ENCODE measurements at places on chromosomes 13 and 19.

DNA sequence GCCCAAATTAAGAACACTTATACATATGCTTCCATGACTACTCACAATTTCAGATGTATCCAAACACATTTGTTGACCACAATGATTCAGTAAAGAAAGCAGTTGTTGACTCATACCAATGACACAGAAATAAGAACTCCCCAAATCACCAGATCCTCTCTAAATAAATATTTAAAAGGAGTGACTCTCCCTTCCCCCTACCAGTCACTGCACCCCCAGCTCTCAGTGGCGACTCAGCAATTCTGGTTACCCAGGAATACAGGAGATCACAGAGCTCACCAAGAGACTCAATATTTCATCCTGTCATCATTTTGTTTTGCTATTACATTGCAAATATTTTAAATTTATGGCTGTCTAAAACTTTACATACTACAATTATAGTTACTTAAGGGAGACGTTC lies 131.5 kb downstream of the RGCC start:
- no peak for DNase-seq

DNA sequence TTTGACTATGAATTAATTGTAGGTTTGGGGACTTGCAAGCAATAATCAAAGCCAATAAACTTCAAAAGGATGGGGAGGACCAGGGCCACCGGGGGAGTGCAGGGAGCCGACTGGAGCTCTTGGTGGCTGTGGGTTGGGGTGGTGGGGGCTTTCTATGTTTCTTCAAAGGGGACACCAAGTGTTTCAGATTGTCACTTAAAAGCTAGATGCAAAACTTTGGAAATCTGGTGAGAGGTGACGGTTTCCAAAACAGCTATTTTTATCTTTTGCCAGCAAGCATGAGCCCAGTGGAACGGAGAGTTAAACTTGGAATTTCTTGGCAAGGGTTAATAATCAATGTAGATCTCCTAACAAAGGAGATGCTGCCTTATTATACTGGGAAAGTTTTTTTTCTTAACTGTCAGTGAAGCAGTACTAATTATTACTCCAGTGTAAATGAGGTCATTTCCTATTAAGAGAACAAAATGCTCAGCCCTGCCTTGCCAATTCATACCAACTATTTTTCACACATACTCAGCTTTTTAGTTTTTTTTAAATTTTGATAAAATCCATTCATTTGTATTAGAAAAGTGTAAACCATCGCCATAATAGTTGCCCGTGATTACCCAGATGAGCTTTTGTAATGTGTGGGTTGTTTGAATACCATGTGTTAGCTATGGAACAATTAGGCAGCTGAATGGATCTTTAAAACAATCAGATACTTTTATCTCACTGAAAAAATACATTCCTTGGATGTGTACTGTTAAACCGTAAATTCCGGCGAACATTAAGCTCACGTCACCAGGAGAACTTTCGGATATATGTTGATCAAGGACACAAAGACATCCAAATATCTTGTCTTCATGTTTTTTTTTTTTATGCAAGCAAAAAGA lies 95.9 kb upstream of the ZNF536 start:
- no peak for DNase-seq

GRCh38 chr13:37645181-37645740 lies 46.7 kb upstream of the POSTN start:
- DNase-seq: no peak

DNA sequence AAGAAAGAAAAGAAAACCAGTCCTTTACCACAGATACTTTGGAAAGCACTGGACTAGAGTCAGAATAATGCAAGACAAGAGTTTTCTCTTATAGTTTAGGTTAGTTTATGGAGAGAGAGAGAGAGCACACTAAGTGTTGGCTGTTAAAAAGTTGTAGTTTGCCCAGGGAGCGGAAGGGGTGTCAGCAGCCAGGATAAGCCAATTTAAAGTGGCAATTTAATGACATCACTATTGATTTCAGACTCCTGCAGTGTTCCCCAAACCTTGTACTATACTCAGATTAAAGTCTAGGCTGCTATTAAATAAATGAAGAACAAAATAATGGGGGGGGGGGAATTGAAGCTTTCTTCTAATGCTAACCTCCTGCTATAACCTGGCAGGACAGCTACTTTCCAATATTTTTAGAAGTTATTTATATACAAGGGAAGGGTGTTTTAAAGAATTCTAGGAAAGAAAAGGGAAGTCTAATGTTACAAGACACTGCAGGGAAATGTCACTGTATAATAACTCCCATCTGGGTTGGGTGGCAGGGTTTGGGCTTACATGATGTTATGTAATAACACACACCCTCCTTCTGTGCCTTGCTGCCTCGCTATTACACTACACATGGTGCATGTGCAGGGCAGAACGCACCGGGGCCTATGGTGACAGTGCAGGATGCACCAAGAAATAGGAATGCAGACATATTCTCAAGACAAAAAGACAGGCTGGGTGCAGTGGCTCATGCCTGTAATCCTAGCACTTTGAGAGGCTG lies 19.9 kb downstream of the TPT1 start:
- DNase-seq: no peak

- no peak for DNase-seq
Observed at GRCh38 chr19:12730064-12730463, 4.4 kb downstream of the TRIR start.

GRCh38 chr19:45457776-45458175 lies 10.0 kb upstream of the FOSB start:
- no peak for DNase-seq

- DNase-seq: no peak
Observed at GRCh38 chr13:21885714-21886224, 214.9 kb downstream of the FGF9 start.

DNA sequence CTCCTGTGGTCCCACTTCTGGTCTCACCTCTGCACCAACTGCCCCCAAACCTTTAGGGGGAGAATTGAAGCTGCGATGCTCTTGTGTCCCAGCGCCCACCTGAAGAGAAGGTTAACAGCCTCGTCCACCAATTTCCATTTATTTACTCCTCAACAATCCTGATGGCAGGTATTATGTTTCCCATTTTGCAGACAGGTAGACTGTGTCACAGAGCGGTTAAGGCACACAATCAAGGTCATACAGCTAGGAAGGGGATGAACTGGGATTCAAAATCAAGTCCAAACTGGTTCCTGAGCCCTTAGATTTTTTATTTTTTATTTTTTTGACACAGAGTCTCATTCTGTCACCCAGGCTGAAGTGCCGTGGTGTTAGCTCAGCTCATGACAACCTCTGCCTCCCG lies 6.2 kb downstream of the DNASE2 start:
- DNase-seq: no peak

DNA sequence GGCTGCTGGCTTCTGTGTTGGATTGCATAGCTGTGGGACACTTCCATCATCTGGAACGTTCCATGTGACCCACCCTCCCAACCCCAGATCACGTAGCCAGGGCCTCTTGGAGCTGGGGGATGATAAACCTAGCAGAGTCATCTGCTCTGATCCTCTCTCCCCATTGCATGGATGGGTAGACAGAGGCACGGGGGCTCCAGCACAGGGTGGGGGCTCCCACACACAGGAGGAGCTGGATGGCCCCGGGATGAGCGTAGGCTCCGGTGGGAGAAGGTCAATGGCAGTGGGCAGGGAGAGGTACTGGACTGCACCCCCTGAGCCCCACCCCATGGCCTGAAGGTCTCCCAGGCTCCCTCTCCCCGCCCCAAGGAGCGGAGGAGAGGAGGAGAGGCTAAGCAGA lies 25.4 kb downstream of the ATP8B3 start:
- no peak for DNase-seq

GRCh38 chr13:23447927-23448326 lies 14.4 kb upstream of the SACS start:
- DNase-seq: no peak

DNA sequence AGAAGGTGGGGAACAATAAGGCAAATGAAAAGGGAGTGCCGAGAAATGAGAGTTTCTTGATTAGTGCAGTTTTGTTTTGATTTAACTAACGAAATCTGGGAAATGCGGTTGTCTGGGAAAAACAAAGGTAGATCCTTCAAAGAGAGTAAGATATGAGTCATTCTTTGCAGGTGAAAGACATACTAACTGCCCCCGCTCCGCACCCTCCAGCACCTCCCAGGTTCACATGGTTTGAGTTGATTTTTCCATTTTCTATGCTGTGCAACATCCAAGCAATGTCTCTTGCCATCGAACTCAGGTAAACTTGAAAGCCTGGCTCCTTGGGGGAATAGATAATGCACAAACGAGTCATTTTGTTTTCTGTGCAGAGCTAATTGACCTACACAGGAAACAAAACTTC lies 84.1 kb upstream of the KLF12 start:
- DNase-seq: no peak

- no peak for DNase-seq
Observed at GRCh38 chr13:100859861-100860260, 185.3 kb upstream of the TMTC4 start.

GRCh38 chr13:109383683-109384082 lies 402.7 kb downstream of the IRS2 start:
- no peak for DNase-seq

- no peak for DNase-seq
Observed at GRCh38 chr19:7301525-7301924, 7.3 kb upstream of the INSR start.

- DNase-seq: peak; percentile 24
Observed at GRCh38 chr13:89363144-89363543, 1692.0 kb downstream of the SLITRK5 start.

DNA sequence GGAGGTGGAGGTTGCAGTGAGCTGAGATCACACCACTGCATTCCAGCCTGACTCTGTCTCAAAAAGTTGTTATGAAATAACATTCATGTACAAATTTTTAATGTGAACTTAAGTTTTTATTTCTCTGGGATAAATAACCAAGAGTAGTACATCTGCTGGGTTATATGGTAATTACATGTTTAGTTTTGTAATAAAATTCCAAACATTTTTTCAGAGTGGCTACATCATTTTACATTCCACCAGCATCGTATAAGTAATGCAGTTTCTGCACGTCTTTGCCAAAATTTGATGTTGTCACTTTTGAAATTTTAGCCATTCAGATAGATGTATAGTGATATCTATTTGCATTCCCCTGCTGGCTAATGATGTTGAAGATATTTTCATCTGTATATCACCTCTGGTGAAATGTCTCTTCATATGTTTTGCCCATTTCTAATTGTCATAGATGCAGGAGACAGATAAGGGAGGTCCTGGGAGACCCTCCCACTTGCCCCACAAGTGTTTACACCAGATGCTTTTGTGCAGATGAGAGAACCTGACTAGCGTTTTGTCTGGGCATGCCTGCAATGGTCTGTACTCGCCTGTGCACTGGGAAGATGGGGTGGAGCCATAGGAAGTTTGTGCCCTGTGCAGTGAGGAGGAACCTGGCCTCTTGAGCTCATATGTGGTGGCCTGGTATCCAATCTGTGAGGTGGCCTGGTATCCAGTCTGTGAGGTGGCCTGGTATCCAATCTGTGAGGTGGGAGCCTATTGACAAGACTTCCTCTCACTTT lies 12.7 kb upstream of the KBTBD6 start:
- no peak for DNase-seq
